ENCODE measurements at places on chromosomes 5 and 9.

DNA sequence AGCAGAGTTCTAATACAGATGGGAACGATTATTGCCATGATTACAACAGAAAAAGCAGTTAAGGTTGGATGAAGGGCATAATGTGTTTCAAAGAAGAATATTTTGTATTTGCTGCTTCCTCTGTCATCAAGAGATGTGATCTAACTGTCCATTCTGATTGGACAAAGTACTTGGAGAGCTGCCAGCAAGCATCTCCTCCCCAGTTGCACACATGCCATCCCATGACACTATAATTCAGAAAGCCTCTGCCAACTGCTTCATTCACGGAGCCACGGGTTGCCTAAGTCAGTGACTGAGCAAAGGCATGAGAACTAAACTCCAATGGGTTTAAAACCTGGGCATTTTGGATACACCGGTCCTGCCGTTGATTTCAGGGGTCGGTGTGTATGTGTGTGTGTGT lies 253.8 kb downstream of the CRB2 start:
- no peak overlapping the region for H3K4me3 ChIP-seq
- H3K36me3 ChIP-seq, result no peaks in the 10 kb centered on the region
- no peaks in the 10 kb centered on the region for H3K4me1 ChIP-seq

DNA sequence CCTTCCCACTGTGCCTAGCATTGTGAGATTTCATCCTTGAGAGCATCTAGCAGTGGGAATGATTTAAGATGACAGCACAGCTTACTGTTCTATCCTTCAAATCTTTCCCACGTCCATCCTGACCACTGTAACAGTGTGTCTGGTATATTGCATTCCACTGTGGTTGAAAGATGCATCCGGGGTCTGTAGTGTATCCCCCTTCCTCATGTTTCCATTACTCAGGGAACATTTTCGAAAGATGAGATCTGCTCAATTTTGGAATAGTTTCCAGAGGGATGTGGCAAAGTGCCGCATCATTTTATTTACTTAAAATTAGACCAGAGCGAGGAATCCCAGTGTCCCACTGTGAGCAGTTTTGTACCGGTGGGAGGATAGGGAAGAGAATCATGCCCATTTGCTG lies 407.1 kb upstream of the PAPPA start:
- no peaks in the 10 kb centered on the region for H3K4me1 ChIP-seq
- no peaks in the 10 kb centered on the region for H3K36me3 ChIP-seq

DNA sequence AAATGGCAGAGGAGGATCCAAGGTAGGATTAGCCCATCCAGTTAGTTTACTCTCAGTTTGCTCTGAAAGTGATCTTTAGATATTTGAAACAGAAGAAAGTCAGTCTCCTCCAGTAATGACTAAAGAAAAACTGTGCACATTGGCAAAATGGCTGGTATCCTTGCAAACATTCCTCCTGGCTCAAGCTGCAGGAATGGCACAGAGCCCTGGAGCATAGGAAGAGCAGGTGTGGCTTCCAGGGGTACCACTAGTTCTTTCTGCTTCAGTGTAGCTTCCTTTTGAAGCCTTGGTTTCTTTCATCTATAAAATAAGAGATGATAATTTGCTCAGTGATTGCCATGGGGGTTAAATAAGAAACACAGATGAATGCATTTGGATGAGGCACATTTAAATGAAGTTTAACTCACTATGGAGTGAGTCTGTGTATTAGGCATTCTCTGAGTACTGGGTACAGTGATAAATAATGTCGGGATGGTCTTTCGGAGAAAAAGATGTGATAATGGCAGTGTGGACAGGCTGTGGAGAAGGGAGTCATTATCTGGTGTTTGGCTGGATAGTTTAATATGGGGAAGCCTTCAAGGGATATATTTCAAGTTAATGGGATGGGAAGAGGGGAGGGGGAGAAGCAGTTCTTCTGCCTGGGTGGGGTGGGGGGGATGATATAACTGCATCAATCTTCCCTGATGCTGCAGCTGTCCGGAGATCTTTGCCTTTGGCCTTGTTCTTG lies 217.3 kb upstream of the KLF4 start:
- H3K4me3 ChIP-seq, result no peak overlapping the region
- H3K27ac ChIP-seq, result peak overlapping the region; percentile 6
- H3K27me3 ChIP-seq, result no peaks in the 10 kb centered on the region
- no peaks in the 10 kb centered on the region for H3K36me3 ChIP-seq
- no peak for DNase-seq

DNA sequence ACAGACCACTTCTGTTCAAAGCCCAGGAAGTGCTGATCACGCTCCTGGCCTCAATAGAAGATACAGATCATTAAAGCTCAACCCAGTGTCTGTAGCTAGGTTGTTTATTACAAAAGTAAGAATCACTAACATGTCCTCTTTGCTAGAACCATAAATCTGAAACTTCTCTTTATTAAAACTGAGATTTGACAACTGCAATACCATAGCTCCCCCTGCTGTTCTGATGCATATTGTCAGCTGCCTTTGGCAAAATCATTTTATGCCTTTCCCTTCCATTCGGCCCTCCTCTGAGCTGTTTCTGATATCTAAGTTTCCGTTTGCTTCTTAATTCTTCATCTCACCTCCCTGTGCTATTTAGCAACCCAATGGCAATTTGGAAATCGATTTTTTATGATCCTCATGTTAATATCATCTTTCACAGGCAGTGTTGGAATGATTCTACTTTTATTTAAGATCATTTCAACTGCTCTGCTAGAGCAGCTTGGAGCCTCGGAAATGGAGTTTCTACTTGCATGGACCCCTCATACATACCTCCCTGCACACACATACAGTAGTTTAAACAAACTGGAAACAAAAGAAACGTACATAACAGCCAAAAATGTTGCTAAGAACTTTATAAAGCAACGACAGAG lies 998.8 kb downstream of the MAT2B start:
- H3K36me3 ChIP-seq, result no peaks in the 10 kb centered on the region
- no peak overlapping the region for H3K27ac ChIP-seq
- no peaks in the 10 kb centered on the region for H3K27me3 ChIP-seq
- H3K4me1 ChIP-seq, result no peaks in the 10 kb centered on the region
- peak; percentile 48 for DNase-seq

- no peak overlapping the region for H3K4me3 ChIP-seq
- DNase-seq, result peak; percentile 50
- H3K4me1 ChIP-seq, result no peaks in the 10 kb centered on the region
- H3K27ac ChIP-seq, result no peak overlapping the region
Observed at GRCh38 chr5:125277494-125278154, 531.2 kb upstream of the ZNF608 start.

DNA sequence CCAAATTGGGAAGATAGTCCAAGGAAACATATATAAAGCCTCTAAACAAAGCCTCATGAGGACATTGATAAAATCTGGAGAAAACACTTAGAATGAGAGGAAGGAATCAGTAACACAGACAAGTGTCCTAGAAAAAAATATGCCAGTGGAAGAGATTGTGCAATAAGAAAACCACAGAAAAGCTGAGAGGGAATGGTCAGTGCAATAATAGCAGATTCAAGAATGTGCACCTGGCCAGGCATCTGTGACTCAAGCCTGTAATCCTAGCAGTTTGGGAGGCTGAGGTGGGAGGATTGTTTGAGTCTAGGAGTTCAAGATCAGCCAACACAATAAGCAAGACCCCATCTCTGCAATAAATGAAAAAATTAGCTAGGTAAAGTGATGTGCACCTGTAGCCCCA lies 691.2 kb upstream of the CDH6 start:
- H3K4me3 ChIP-seq, result no peak overlapping the region
- no peaks in the 10 kb centered on the region for H3K27me3 ChIP-seq
- H3K4me1 ChIP-seq, result no peaks in the 10 kb centered on the region
- H3K36me3 ChIP-seq, result no peaks in the 10 kb centered on the region
- H3K27ac ChIP-seq, result no peak overlapping the region
- DNase-seq, result peak; percentile 82
